ENCODE measurements at places on chromosomes 16 and 17.

DNA sequence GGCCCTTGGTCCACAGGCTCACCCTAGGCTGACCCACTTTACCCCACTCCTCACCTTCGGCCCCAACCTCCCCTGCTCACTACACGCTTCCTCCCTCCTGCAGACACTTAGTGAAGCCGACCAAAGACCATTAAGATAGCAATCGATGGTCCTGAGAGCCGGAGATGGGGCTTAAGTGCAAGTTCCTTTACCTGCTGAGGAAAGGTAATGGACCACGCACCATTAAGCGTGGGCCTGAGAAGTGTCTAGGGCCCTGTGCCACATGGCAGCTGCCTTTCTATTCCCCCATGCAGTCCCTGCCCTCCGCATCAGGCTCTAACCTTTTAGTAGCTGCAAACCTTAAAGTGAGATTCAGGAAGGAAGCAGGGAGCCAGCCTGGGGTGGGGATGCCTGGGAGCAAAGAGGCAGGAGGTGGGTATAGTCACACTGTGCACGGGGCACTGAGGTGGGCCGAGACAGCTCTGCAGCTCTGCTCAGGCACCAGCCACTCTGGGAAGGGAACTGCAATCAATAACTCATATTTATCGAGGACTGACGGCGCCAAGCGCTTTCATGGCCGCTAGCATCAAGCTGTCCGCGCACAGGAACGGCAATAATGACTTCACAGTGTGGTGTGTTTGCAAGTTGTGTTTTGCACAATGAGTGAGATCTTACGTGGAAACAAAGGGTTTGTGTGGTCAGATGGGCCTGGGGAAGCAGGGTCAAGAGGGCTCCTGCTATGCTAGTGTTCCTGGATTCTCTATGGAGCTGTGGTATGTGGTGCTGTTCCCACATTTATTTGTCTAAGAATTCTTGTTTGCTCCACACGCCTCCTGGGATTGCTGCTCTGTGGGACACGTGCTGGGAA is 84.9 kb upstream of the CDC42EP4 start:
- DNase-seq = no peak

DNA sequence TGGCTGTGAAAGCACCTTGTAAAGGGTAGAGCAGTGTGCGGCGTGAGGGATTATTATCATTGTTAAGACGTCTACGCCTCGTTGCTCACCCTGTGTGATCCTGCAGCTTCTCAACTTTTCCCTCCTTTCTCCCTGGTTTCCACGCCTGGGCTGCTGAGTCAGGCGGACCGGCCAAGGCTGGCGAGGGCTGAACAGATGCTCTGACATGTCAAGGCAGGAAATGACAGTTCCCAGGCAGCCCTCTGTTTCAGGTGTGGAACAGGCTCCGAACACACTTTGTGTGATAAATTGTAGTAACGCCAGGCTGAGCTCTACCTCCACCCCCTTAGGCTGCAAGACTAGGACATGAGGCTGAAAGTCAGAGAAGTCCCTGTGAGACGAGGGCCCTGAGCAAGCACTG is 46.0 kb upstream of the TBX2 start:
- no peak for DNase-seq

DNA sequence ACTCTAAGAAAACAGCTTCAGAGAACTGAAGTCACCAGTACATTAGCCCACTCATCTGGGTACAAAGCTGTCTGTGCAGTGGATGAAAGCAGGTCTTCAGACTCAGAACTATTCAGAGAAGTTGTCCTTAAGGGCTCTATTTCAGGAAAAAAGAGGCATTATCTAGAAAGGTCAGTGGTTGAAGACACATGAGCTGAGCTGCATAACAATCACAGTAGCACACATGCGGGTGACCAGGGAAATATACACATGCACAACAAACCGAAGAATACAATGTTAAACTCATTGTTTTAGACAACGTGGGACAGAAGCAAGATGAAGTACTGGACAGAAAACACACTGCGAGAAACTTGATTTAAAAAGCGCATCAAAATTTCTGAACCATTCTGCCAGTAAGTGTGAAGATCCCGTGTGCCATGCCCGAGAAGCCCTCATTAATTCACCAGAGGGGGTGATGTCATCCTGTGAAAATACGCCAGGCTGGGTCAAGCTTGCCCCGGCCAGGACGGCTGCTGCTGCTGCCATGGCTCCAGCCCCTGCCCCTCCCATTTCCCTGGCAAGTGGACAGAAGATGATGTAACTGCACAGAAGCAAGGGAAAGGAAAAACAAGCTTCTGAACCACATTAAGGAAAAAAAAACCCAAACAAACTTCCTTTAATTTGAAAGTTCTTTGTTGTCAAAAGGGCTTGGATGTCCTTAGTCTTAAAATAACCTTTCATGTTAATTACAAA is 10.1 kb downstream of the DYNC1LI2 start:
- no peak for DNase-seq

DNA sequence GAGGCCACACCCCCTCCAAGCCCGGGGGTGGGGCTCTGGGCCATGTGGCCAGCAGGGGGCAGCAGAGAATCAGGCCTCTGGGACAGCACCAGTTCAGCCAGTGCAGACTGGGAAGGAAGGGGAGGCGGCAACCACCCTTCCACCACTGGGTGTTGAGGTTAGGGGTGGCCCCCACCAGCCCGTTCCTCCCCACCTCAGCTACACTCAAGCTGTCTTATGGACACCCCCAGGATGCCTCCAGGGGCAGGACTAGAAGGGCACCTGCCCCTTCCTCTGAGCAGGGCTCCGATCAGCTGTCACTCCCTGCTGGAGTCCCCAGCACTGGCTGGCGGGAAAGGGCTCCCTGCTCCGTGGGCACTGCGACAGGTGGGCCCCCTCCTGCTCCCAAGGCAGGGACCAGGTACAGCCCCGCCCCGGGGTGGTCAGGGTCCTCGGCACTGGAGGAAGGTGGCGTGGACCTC is 21.8 kb downstream of the KATNB1 start:
- DNase-seq = peak; percentile 70

- DNase-seq = no peak
Observed at GRCh38 chr17:73231395-73231794, 30.3 kb downstream of the CPSF4L start.

DNA sequence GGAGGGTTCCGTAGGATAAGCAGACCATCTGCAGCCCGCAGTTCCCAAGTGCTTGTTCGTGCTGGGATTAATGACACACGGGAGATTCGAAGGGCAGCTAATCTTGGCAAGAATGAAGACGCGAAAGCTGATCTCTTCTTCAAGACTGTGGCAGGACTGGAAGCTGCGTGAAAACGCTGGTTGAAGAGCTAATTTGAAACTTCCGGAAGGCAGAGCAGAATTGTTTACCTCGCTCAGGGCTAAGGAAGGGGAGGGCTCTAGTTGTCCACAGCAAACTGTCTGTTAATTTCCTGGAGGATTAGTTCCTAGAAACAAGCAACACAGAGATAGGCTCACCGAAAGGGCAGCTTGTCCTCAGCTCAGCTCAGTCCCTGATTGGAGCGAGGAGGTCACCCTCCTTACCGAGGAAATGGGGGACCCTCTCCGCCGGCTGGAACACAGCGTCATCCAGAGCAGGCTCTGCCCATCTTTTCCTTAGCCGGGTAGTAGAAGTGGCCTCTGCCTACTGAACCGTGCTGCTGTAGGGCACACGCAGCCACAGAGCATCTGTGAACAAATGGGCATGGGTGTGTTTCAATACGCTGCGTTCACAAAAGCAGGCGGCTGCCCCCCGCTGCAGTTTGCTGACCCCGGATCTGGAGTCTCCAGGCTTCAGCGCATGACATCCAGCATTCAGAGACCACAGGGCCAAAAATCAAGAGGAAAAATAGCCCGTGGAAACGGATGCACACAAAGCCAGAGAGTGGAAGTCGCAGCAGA is 16.7 kb upstream of the BAIAP2 start:
- DNase-seq = no peak

GRCh38 chr17:226108-227077 is 44.9 kb upstream of the DOC2B start:
- DNase-seq = no peak

- DNase-seq = no peak
Observed at GRCh38 chr16:1817716-1818115, 8.9 kb downstream of the HAGH start.

DNA sequence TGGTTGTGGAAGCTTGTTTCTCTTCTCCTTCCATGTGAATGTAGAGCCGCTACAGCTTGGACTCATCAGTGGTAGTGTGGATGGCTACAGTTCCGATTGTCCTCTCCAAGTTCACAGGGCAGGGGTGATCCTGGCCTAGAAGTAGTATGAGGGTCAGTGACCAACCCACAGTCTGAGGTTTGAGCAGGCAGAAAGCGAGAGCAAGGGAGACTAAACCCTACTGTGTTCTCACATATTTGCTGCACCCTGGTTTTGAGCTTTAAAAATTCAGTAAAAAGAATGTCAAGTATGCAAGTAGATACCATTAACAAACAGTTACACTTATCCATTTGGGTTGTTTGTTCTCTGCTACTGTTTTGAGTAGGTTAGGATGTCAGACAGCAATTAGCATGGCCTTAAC is 148.9 kb downstream of the MRTFB start:
- no peak for DNase-seq

GRCh38 chr17:14125518-14126137 is 56.3 kb downstream of the COX10 start:
- no peak for DNase-seq

GRCh38 chr17:18261146-18261515 is 669 bp downstream of the MIEF2 start:
- DNase-seq = peak; percentile 28

DNA sequence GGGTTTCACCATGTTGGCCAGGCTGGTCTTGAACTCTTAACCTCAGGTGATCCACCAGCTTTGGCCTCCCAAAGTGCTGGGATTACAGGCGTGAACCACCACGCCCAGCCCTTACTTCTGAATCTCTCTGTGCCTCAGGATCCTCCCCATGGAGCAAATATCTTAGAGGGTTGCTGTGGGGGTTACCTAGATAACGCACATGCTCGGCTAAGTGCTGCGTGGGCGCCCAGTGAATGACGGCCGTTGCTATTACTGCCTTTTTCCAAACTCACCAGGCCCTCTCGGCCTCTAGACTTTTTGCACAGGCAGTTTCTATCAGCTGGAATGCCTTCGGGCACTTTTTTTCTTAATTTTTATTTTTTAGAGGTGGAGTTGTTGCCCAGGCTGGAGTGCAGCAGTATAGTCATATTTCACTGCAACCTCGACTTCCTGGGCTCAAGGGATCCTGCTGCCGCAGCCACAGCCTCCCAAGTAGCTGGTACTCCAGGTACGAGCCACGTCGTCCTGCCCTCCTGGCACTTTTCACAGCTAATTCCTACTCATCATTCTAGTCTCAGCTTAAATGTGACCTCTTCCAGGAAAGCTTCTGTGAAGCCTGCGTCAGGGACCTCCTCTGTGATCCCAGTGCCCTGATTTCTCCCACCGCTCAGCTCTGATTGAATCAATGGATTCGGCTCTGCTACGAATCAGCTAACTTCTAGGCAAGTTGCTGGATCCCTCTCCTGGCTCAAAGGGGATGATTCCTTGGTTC is 8.6 kb downstream of the CCDC102A start:
- no peak for DNase-seq

DNA sequence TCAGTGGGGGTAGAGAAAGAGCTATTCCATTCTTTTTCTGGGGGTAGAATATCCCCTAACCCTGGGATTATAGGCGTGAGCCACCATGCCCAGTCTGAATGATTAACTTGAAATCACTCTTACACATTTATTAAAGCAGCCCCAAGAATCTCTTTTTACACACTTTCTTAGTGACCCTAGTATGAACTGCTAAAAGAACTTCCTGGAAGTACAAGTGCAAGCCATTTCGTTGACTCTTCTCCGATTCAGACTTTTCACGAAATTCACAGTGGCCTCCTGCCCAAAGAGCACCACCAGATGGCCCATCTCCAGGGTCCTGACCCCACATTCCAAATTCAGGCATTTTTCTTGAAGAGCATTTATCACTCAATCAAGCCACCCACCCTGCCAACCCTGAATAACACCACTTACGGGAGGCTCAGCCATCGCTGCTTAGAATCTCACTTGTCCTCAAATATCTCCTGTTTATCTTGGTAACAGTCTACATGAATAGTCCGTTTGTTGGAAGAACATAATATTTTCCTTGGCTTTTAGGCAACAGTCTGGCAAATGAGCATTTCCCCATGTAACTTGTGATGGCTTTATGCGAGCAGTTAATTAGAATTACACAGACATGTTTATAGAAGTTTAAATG is 28.0 kb downstream of the ZNF423 start:
- DNase-seq = no peak

DNA sequence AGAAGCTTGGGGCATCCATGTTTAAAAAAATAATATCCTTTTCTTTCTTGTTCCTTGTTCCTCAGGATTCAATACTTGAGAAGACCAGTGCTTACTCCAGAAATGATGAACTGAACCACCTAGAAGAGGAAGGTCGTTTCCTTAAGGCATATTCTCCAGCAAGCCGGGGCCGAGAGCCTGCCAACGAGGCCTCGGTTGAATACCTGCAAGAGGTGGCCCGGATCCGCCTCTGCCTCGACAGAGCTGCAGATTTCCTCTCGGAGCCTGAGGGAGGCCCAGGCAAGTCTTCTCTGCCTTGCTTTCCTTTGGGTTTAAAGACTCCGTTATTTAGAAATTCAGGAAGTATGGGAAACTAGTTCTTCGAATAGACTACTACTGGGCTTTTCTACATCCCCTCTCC is 42.5 kb upstream of the ENDOV start:
- no peak for DNase-seq

DNA sequence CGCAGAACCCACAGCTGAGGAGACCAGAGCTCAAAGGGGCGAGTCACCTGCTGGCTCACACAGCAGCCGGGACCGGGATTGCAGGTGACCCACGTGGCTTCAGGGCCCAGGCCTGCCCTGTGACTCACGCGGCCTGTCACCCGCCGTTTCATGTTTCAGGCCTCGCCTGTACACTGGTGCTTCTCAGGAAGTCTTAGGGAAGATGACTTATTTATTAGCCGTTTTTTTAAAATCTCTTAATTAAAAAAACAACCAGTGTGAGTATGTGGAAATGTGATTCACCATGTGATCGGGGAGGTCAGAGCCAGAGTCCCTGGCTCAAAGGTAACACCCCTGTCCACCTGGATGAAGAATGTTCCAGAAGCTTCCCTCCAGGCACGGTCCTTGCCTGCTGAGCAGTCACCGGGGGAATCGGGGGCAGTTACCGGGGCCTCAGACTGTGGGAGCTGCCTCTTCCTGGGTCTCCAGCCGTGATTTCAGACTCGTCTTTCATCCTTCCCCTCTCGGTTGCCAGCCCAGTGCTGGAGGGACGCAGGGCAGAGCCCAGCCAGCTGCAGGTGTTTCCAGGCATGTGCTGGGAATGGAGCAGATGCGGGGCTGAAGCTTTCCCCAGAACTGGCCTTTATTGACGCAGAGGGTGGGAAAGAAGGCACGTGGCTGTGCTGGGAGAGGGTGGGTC is 49.3 kb downstream of the CMIP start:
- peak; percentile 36 for DNase-seq

GRCh38 chr17:12522743-12523183 is 142.9 kb upstream of the MYOCD start:
- DNase-seq = no peak

DNA sequence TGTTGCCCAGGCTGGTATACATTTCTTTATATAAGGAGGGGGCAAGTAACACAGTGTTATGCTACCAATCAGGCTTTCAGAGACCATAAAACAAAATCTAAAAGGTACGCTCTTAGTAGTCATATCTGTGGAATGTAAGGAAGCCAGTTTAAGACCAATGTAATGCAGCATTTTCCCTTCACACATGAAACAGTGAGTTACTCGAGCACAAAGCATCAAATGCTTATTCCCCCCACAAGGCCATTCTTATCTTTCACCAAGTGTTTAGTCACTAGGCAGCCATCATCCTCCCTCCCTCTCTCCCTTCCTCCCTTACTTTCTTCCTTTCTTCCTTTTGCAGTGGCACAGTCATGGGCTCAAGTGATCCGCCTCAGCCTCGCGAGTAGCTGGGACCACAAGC is 12.8 kb downstream of the HMOX2 start:
- no peak for DNase-seq

Measured in stimulated activated CD8-positive, alpha-beta memory T cell treated with anti-CD3 and anti-CD28 coated beads, Interleukin-15, amount 100 ng/mL, for 48 hours (primary cell).